ENCODE measurements at places on chromosomes 16 and 17.
A peak's percentile ranks its signal among the peaks of the same experiment; 100 is the strongest.

DNA sequence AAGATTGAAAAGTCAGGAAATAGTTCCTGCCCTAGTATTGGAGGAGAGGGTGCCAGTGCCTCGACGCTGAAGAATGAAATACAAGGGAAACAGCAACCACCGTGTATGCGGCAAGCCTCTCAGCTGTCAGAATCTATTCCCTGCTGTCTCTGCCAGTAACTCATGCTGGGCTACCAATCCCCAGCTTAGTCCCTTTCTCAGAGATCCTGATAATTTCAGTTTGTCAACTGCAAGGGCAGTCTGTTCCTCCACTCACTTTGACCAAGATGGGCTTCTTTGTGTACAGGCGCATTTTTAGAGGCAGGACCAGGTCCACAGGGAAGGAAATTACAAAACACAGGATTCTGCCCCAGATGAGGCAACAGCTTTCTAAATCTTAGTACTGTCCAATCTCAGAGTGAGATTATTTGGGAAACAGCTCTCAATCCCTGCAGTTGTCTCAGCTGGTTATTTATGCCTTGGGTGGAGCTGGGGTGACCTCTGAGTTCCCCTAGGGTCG, 1.3 kb downstream of the NQO1 start:
- DNase-seq: no peak

GRCh38 chr17:17322516-17323510, 19.6 kb downstream of the NT5M start:
- DNase-seq: no peak

GRCh38 chr16:19382887-19383816, 34.5 kb upstream of the TMC5 start:
- no peak for DNase-seq

DNA sequence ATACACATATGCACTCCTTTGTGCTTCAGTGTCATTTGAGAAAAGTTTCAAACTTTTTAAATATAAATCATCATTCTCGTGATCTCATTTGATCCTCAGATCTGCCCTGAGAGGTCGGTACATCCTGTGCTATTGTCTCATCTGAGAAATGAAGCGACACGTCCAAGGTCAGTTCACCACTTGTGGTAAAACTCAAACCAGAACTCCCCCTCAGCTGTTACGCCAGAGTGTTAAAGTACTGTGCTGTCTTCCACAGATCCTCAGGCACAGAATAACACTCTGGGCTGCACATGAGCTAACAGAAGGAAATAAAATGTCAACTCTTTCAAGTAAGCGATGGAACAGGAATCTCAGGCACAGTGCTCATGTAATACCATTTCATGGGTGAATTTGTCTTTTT, 31.4 kb downstream of the ANKFN1 start:
- no peak for DNase-seq

DNA sequence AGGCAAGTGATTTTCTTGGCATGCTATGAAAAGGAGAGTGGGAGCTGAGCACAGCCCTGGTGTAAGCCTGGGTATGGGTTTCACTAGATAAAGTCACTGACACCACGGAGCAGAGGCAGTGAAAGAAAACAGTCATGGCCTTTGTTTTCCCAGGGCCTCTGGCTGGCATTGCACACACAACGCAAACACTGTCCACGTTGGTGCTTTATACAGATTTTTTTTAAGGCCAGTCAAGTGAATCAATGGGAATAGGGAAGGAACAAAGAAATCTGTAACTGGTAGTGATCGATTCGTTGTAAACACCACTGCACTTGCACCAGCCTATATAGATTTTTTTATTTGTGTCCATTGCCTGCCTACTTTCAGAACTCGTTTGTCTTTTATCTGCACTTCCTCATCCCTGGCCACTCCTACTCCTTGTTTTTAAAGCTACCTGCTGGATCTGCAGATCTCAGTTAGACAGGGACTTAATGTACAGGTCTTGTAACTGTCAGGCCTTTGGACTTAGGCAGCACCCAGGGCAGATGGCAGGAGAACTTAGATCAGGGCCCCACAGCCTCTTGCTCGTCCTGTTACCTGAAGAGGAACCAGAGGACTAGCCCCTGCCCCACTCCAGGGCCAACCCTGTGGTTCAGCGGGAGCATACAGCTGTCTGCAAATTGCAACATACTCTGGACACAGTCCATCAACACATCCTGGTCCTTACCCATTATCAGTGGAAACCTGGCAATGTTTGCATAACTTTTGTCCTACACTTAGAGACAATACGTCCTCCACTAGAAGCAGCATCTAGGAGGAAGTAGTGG, 10.6 kb upstream of the TMIGD1 start:
- peak; percentile 84 for DNase-seq

GRCh38 chr17:31858642-31859486, at the start of gene COPRS:
Gene COPRS (minus strand): TSS chr17:31859244. CDS start chr17:31859199, 45 bp downstream.
- DNase-seq: peak; percentile 94

DNA sequence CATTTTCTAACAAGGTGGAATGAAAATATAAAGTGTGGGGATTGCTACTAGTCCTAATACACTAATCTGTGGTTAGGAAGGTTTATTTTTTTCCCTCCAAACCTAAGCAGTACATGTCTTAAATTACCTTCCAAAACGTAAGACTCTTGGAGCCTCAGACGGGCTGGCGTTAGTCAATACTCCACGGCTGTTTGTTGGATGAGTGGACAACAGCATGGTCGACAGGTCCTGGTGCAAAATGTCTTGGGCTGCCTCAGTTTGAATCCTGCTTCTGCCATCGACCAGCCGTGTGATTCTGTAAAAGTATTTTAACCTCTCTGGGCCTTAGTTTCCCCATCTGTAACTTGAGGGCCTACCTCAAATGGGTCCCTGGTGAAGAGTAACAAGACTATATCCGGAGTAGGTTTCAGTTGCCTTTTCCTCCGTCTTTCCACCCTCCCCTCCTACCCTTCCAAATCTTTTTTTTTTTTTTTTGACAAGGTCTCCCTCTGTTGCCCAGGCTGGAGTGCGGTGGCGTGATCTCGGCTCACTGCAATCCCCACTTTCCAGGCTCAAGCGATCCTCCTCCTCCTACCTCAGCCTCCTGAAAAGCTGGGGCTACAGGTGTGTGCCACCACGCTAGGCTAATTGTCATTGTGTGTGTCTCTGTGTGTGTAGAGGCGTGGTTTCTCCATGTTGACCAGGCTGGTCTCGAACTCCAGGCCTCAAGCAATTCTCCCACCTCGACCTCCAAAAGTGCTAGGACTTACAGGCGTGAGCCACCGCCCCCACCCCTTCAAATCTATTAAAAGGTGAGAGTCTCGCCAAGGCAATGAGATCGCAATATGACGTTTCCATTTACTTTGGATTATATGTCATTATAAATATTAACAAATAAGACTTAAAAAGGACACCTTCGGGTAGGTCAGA, 5.8 kb downstream of the SCGB1C2 start:
- DNase-seq: no peak

DNA sequence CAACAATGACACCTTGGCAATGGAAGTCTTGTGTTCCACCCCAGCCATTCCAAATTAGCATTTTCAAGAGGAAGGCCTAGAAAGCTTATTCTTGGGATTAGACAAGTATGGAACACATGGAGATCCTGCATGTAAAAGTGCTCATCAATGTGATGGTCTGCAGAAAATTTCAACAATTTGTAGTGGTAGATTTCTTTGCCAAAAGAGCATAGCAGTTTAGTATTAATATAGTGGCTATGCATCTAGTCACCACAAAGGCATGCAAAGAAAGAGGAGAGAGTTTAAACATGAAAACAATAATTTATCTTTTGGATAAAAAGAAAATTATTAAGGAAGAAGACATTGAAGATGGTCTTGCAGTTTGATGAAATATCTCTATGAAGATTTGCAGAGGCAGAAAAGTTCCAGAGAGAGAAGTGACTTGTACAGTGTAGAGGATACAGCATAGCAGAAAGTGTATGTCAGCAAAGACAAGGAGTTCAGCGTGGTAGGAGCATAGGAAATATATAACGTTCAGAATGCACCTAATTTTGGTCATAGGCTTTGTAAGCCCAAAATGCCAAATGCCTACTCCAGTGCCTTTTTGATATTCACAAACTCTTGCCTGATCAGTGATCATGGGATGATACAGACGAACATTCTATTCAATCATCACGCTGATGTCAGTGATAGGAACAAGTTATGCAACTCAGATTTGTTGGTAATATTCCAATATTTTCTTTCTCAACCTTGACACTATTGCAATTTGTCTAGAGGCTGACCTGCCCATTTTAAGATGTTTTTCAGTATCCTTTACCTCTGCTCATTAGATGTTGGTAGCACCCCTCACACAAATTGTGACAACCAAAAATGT, 727.9 kb upstream of the SOX9 start:
- DNase-seq: no peak

DNA sequence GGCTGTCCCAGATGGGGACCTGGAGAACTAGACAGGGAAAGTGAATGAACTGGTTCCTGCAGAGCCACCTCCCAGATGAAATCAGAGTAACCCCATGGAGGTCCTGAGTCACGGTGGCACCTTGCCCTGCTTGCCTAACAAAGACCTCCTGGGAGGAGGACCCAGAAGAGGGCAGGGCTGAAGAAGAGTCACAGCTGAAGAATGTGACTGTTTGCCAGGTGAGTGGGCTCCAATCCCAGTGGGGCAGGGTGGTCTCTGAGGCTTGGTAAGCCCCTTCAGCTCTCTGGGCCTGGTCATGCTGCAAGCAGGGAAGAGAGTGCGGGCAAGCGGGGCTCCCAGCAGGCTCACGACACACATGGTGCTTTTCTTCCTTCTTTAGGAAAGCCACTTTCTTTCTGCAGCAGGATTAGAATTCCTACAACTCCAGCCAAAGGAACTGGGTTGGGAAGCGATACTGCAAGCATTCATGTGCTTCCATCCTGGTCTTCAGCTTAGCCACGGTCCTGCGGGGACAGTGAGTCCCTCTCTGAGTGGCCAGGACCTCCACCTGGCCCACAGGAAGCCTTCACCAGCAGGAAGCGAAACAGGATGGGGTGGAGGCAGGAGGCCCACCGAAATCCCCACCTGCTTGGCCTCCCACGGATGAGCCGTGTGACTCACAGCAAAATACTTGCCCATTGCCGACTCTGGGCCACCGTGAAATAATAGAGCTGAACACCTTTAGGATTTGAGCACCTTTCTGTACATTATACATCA, 4.3 kb downstream of the C16orf74 start:
- DNase-seq: no peak

GRCh38 chr16:66135421-66135831, 231.1 kb upstream of the CDH5 start:
- DNase-seq: no peak

DNA sequence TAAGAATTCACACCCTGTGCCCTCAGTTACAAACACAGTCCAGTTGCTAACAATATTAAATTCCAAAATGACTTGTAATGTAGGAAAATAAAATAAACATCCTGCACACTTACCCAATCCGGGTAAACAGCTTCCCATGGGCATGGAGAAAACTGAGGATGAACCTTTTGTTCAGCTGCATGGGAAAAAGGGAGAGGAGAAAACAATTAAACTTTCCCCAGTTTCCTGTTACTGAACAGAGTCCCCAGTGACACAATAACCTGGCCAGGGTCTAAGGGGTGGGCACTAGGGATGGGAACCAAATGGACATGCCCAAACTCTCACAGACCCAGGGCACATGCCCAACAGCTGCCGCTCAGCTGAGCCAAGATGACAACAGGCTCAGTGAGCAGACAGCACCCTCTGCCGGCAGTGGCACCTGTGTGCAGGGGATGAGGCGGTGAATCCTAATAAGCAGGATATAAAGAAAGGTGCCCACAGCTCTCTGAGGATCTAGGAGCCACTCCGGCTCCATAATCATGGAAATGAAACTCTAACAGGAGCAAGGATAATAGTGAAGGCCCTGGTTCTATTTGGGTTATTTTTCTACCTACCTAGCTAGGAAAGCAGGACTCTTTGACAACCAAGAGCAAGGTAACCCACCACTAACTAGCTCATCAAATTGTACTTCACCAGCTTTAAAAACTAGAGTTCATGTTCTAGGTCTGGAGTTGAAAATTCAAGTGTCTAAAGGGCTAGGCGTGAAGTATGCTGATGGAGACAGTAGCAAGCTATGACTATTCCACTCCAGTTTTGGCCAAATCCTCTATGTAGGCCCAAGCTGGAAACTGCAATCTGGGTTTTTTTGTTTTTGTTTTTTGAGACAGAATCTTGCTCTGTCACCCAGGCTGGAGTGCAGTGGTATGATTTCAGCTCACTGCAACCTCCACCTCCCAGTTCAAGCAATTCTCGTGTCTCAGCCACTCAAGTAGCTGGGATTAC, 58.8 kb downstream of the SMG6 start:
- peak; percentile 85 for DNase-seq

GRCh38 chr16:27595475-27595874, 45.5 kb downstream of the KATNIP start:
- DNase-seq: no peak

GRCh38 chr17:65227637-65228036, 90.5 kb downstream of the RGS9 start:
- DNase-seq: no peak

GRCh38 chr16:69561901-69562300, 3.9 kb upstream of the NFAT5 start:
- no peak for DNase-seq

GRCh38 chr17:62793919-62794665, 14.0 kb downstream of the MARCHF10 start:
- no peak for DNase-seq

- no peak for DNase-seq
These were observed 6.2 kb upstream of the SPATA2L start for GRCh38 chr16:89707695-89708094.

- no peak for DNase-seq
These were observed 82.7 kb upstream of the CORO6 start for GRCh38 chr17:29705386-29705785.

Data from left lobe of liver (tissue), 2 donors.